ENCODE measurements at places on chromosomes 6 and 20.

DNA sequence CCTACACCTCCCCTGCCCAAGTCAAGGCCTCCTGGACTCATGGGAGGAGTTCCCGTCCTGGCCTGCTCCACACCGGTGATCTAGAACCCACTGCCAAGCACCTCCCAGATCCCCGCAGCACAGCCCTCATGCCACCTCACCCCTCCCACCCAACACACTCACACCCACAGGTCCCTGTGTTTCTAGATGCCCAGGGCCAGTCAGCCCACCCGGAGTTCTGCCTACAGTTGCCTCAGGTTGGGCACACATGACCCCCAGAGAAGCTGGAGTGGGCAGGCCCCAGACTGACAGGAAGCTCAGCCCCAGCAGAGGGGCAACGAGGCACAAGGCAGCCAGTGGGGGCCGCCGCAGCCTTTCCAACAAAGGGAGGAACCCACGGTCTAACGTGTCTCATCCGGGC is 29.6 kb downstream of the RRBP1 start:
- no peak for DNase-seq

- DNase-seq: no peak
Observed at GRCh38 chr6:6856538-6857523, 250.9 kb upstream of the RREB1 start.

- no peak for DNase-seq
Observed at GRCh38 chr6:35543459-35544193, 30.9 kb upstream of the TULP1 start.

- DNase-seq: no peak
Observed at GRCh38 chr6:2245877-2246863, 765 bp upstream of the GMDS start.

DNA sequence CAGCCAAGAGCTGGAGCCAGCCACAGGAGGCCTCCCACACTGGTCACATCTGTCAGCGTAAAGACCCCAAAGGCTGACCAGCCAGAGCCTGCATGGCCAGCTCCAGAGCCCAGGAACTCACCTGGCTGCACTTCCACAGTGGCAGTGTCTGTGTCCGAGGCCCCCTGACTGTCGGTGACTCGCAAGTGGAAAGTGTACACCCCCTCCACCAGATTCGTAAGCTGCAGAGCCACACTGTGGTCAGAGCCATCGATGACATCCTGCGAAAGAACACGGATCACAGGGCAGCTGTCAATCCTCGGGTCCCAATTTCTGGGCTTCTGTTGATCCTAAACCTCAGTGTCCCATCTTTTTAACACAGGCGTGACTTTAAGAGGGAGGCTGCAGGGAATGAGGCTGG is 69.3 kb downstream of the ALDH5A1 start:
- DNase-seq: no peak

GRCh38 chr6:154528310-154528915 is 17.9 kb upstream of the CNKSR3 start:
- DNase-seq: no peak

DNA sequence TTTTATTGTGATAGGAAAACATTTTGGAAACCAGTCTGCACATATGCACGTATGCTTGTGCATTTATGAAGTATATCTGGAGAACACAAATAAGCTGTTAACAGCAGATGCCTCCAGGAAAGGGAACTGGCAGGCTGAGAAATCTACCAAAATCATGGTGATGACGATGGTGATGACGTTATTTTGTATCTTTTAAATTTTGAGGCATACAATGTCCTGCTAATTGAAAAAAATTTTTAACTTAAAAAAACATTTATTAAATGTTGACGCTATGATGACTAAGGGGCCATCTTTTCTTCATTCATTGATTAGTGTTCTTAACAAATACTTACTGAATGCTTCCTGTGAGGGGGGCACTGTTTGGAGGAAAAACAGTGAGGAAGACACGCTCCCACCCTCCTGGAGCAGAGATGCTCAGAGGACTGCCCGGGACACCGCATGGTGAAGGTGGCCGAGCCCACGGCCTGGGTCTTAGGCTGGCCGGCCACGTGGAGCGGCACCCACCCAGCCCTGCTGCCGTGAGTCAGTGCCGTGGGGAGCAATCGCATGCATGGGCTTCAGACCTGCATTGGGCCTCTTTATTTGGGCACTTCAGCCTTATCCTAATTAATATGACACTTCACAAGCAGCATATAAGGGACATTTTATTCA is 15.9 kb upstream of the ENTPD6 start:
- no peak for DNase-seq

DNA sequence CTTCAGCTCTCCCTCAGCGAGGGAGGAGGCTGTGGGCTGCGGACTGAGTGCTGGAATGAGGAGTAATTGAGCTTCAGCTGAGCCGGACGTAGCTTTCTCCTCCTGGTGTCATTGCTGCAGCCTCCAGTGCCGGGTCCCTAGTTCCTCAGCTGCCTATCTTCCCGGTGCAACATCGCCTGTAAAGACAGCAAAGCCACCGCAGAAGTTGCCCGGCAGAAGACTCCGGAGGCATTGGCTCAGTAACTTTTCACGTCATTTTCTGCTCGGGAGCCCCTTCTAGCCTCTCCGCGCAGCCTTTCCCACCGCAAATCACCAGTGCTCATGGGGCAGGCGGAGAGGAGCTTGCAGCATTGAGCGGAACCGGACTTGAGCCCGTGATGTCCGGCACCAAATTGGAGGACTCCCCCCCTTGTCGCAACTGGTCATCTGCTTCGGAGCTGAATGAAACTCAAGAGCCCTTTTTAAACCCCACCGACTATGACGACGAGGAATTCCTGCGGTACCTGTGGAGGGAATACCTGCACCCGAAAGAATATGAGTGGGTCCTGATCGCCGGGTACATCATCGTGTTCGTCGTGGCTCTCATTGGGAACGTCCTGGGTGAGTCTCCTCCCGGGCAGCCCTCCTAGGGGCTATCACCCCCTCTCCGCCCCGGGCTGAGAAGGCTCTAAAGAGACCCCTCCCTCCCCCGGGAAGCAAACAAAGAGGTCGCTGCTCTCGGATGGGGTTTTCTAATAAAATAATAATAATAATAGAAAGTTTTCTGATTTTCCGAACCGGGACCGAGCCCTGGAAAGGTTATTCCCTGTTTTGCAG is at the start of gene HCRTR2:
TSS of gene HCRTR2 (plus strand) at position 305 of the 816 bp plus-strand sequence. CDS start at position 378, 73 bp downstream.
- no peak for DNase-seq

GRCh38 chr6:148518511-148519156 is 176.0 kb downstream of the SASH1 start:
- DNase-seq: no peak

DNA sequence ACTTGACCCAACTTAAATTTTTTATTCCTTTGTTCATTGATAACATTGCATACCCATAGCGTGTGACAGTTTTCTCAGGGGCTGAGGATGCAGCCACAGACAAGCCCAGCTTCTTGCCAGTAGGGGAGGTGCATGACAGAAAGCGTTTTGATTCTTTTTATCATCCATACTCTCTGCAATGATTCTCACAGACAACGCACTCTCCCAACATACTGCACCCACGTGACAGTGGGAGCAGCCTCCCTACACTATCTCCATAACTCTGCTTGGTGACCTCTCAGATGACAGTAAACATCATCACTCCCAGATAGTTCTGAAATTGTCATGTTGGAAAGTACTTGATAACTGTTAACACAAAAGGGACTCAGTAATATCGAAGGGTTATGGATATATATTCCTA is 481.2 kb upstream of the AGPAT4 start:
- no peak for DNase-seq

Measured in AG04449 (cell line).